ENCODE measurements at places on chromosomes 4 and X. TPM values are rescaled to one million over a fixed set of nuclear protein-coding genes. Genes with fewer than 3 reads are reported as not detected.
A peak's percentile ranks its signal among the peaks of the same experiment; 100 is the strongest.

Gene ODAPH
- total RNA-seq = not detected

Gene CACNA1F
- total RNA-seq = 0.12 TPM

Gene SUPT20HL2
- not detected for total RNA-seq

Gene BMP3
- not detected for total RNA-seq

Gene MTMR8
- 0.46 TPM for total RNA-seq

DNA sequence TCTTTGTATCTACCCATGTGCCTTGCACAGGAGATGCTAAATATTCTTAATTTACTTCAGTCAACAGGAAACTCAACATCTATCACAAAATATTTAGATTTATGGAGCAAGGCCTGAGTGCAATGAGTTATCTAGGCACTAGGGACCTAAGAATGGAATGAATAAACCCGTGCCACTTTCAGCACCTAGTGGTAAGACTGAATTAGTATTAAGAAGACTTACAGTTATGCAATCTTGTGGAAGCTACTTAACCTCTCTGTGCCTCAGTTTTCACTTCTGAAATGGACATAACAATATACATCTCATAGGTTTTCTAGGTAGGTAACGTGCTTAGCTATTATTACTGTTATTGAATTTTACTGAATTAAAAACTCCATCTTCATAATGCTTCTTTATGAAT, 144.6 kb upstream of the MAP3K15 start:
- DNase-seq = no peak
- H3K4me1 ChIP-seq = no peaks in the 10 kb centered on the region
- H3K27ac ChIP-seq = no peak overlapping the region
- H3K36me3 ChIP-seq = no peaks in the 10 kb centered on the region
- no peak overlapping the region for H3K4me3 ChIP-seq

- H3K36me3 ChIP-seq = peaks cover 8% of the 10 kb centered on the region
- H3K27ac ChIP-seq = no peak overlapping the region
- DNase-seq = no peak
- no peak overlapping the region for H3K4me3 ChIP-seq
- no peaks in the 10 kb centered on the region for H3K27me3 ChIP-seq
Measured at GRCh38 chr4:2487632-2488031, 18.7 kb downstream of the RNF4 start.

- H3K4me1 ChIP-seq = peaks cover 46% of the 10 kb centered on the region
- peak overlapping the region; percentile 100 for H3K4me3 ChIP-seq
- no peaks in the 10 kb centered on the region for H3K27me3 ChIP-seq
Measured at GRCh38 chr4:2935762-2936743, 27.2 kb downstream of the NOP14 start.

GRCh38 chrX:51893931-51894696, 691 bp downstream of the MAGED1 start:
- peaks cover 21% of the 10 kb centered on the region for H3K36me3 ChIP-seq
- H3K4me1 ChIP-seq = no peaks in the 10 kb centered on the region
- H3K27me3 ChIP-seq = no peaks in the 10 kb centered on the region
- peak overlapping the region; percentile 69 for H3K4me3 ChIP-seq
- no peak for DNase-seq

DNA sequence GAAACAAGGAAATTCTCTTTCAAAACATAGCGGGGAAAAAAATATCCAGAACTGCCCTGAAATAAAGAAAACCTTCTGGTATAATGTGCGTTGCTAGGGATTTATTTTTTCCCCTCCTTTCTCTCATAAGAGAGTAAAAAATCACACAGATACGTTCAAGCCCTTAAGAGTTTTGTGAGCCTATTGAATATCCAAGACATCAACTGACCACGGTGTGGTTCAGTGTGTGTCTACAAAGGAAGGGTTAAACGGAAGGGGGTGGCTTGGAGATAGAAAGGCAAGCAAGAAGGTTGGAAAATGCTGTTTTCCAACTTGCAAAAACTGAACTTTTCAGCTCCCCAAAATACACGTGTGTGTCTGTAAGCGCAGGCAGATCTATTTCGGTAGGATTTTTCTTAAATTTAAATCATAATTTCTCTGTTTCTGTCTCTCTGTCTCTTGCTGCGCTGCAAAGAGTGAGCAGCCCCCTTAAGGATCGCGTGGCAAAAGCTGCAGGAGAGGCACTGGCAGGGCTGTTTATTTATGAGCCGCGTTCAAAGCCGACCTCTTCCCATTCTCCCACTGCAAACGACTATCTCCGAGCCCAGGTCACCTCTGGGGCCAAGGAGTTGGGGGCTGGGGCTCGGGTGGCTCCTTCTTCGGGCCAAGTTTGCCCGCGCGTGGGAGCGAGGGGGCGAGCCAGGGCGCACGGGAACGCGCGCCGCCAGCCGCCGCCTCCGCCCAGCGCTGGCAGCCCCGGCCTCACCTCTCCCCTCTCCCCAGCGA, 492 bp upstream of the SLIT2 start:
- H3K4me3 ChIP-seq = peak overlapping the region; percentile 77
- peak overlapping the region; percentile 64 for H3K27ac ChIP-seq
- H3K27me3 ChIP-seq = peaks cover 21% of the 10 kb centered on the region

GRCh38 chr4:89258506-89258905, 49.1 kb downstream of the GPRIN3 start:
- H3K4me1 ChIP-seq = no peaks in the 10 kb centered on the region
- no peak overlapping the region for H3K4me3 ChIP-seq
- no peaks in the 10 kb centered on the region for H3K27me3 ChIP-seq
- H3K36me3 ChIP-seq = no peaks in the 10 kb centered on the region
- no peak for DNase-seq
- H3K27ac ChIP-seq = no peak overlapping the region

All from psoas muscle (tissue), 8 donors.